ENCODE measurements at places on chromosomes 1 and 21.

DNA sequence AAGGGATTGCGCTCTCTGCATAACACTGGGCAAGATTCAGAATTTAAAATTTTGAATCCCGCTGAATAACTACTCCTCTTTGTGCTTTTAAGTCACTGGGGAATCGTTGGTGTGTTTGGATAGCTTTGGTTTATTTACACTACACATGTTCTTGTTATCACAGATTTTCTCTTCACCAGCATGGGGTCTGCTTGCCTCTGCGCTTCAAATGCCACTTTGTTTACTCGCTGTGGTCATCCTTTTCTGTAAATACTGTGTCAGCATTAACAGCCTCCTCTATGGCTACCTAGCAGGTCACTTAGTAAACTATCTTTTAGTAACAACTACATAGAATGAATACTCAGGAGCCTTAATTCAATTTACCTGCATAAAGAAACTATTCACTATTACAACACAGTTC is 14.4 kb upstream of the KCNH1 start:
- no peak for DNase-seq

DNA sequence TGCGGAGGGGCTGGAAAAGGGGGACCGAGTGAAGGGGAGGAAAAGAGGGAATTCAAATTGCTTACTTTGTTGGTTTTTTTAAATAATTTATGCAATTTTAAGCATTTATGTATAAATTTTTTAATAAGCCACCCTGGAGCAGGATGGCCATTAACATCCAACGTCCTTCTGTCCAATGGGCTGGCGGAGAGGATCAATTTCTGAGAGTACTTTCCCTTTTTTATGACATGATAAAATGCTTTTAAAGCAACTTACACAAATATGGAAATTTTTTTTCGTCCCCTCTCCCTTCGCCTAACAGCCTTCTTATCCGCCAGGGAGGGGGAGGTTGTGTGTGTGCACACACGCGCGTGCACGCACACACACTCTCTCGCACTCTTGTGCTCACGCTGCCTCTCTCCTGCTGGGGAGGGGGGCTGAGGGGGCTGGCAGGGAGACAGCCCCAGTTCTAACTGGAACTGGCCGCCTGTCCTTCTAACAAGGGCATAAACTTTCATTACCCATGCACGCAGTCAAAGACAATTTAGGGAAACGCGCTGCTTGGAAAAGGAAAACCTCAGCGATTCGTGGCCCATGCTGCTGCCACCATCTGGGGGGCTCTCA is 123.2 kb downstream of the CASZ1 start:
- no peak for DNase-seq

DNA sequence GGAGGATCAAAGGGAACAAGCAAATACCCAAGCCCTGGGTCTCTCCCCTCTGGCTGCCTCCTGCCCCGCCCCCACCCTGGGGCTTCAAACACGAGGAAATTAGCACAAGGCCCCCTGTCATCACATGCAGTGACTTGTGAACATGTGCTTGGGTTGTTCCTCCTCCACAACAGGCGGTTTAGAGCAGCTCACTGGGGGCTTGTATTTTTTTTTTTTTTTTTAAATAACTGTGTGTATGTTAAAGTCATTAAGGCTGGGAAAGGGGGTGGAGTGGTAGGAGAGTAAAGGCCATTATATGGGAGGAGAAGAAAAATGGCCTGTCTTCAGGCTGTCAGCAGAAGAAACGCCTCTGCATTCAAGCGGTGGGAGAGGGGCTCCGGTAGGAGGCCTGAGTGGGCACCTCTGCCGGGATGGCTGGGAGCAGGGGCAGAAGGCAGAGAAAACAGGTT is 64.2 kb downstream of the PLXNA2 start:
- no peak for DNase-seq

GRCh38 chr1:197327776-197328364 is 59.8 kb downstream of the CRB1 start:
- DNase-seq: peak; percentile 44

GRCh38 chr1:205449750-205450443 is 5.9 kb downstream of the BLACAT1 start:
- DNase-seq: no peak

DNA sequence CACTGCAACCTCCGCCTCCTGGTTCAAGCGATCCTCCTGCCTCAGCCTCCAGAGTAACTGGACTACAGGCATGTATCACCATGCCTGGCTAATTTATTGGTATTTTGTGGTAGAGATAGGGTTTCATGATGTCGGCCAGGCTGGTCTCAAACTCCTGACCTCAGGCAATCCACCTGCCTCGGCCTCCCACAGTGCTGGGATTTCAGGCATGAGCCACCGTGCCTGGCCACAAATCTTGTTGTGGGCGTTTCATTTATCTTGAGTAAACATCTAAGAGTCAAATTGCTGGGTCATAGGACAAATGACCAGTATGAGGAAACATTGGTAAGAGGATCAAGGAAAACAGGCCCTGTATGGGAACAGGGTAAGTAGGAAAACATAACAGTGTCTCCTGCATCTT is 17.9 kb downstream of the TMEM200B start:
- no peak for DNase-seq

GRCh38 chr1:94272388-94272787 is 35.0 kb upstream of the ARHGAP29 start:
- no peak for DNase-seq

GRCh38 chr1:4170548-4171340 is 270.7 kb upstream of the C1orf174 start:
- DNase-seq: no peak

- peak; percentile 72 for DNase-seq
Measured at GRCh38 chr21:45309069-45309986, 21.6 kb upstream of the POFUT2 start.

DNA sequence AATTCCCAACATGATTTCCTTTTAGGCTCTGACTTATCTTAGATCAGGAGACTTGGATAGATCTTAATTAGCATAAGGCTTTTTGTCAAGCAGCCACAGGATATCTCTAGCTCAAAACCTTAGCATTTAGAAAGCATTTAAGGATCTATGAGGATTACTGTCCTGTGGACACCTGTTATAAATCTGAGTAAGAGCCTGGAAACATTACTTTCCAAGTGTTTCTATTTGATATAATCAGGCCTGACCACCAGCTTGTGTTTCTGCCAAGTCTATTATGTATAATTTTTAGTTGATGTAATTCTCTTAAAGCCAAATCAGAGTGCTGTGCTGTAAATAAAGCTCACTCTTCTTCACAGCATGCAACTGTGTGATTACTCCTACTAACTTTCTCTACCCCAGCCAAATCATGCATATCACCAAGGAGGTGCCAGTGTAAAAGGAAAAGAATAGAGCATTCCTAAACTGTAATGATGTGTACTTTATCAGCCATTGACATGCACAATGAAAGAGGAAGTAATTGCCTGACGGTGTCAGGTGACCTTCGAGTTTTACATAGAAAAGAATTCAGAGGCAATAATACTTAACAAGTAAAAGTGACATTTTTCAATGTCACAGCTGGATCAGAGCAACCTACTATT is 309.9 kb upstream of the PRMT6 start:
- DNase-seq: no peak
